ENCODE measurements at places on chromosomes 1 and 21.

GRCh38 chr1:219324171-219324570, 150.5 kb downstream of the LYPLAL1 start:
- no peak for DNase-seq

DNA sequence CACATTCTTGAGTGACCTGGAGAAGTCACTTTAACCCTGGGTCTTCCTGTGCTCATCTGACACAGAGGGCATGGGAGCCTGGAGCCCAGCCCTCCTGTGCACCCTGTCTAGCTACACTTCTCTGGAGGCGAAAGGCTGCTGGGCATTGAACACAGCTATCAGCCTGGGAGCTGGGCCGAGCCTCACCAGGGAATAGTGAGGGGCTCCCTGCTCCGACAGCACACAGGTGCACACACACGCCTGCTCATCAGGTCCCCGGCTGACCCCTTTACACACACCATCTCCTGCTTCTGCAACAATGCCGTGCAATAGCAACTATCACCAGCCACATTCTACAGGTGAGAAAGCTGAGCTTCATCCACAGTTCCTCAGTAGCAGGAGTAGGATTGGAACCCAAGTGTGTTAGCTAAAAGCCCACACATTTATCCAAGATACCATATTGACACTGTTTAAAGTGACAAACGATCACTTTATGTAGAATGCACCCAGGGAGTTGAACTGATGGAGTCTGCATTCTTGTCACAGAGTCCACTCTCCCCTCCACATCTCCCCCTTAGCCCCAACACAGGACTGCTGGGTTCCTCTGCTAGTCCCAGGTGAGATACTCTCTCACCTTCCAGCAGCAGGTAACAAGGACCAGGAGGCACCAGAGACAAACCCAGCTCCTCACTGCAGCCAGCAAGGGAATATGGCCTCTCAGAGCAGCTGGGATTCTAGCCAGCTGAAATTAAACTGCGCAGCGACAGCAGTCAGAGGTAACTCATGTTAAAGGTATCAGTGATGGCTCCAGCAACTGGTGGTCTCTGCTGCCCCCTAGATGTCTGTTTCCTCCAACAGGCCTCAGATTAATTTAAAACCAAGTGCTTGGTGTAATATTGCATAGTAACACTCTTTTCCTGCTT, 18.3 kb upstream of the CAPN8 start:
- DNase-seq: peak; percentile 68

- no peak for DNase-seq
These were observed 3.2 kb downstream of the ID3 start for GRCh38 chr1:23555986-23556634.

GRCh38 chr1:199089393-199090122, 450.7 kb downstream of the PTPRC start:
- DNase-seq: no peak

GRCh38 chr1:159214149-159214760, 9.6 kb downstream of the ACKR1 start:
- peak; percentile 67 for DNase-seq

DNA sequence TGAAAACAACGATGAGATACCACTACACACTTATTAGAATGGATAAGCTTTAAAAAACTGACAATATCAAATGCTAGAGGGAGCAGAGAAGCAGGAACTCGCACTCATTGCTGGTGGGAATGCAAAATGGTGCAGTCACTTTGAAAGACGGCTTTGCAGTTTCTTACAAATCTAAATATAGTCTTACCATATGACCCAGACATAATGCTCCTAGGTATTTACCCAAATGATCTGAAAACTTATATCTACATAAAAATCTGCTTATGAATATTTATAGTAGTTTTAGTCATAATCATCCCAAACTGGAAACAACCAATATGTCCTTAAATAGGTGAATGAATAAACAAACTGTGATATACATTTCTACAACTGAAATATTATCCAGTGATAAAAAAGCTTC, 430.9 kb downstream of the MATN1 start:
- DNase-seq: no peak

GRCh38 chr1:75672528-75673393, 51.7 kb upstream of the ACADM start:
- no peak for DNase-seq

DNA sequence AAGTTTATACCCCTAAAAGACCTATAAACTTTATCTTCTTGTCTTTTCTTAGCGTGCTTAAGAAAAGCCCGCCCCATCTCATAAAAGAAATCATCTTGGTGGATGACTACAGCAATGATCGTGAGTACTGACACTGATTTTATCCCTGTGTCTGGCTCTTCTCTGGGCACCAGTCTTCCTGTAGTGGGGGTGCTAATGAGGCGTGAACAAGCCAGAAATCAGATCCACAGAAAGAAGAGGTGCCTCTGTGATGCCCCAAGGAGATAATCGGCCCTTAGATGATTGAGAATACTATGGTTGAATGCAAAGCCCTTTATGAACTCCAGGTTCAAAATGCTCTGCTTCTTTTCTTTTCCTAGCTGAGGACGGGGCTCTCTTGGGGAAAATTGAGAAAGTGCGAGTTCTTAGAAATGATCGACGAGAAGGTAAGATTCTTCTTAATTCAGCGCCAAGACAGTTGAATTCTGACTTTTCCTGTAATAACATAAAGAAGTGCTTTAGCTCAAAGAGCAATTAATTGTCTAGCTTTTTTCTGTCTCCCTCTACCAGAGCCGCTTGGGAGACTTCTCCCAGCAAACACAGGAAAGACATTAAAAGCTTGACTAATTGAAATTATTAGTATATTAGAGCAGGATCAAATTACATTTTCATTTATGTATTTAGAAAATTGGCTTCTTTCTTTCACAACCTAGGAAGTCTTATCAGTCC, 169.4 kb downstream of the GALNT2 start:
- no peak for DNase-seq

GRCh38 chr1:31373056-31373896, at the start of gene FABP3:
TSS of gene FABP3 (minus strand) at chr1:31373076. CDS start at chr1:31373014, 62 bp downstream.
- peak; percentile 26 for DNase-seq

Data from COLO829 (cell line).